ENCODE measurements at places on chromosomes 3 and 15.
A peak's percentile ranks its signal among the peaks of the same experiment; 100 is the strongest.

GRCh38 chr3:40504636-40505430 lies 1.0 kb upstream of the ZNF620 start:
- DNase-seq = no peak

GRCh38 chr15:52251144-52251860 lies 44.3 kb downstream of the MYO5C start:
- DNase-seq = no peak

GRCh38 chr3:47005212-47006144 lies 26.0 kb downstream of the NBEAL2 start:
- DNase-seq = no peak

DNA sequence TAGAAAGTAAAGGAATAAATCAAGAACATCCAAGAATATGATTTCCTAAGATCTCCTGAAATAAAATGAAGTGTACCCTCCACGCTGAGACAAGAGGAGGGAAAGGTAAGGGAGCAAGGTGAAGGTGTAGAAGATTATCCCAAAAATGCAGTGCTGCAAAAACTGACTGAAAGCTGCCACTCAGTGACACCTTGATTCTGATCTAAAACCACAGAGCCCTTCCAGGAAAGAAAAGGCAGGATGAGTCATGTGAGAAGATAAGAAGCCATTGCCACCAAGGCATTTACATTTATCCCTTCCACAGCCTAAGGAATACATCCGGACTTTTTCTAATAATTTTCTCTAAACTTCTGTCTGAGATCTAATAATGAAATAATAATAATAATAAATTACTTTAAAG lies 49.9 kb downstream of the IGSF11 start:
- no peak for DNase-seq

GRCh38 chr3:137174514-137174913 lies 216.7 kb downstream of the IL20RB start:
- DNase-seq = no peak

DNA sequence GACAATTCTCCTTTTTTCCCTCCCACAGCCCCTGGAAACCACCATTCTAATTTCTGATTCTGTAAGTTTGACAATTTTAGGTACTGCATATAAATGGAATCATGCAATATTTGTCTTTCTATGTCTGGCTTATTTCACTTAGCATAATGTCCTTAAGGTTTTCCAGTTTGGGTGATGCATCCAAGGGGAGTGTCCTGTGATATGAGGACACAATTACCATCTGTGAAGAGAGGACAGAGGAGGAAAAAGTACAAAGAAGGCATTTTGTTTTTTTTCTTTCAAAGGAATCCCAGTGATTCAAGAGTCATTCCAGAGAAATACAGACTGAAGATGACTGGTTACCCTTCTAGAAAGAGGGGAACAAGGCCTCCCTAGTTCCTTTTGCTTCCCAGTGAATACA lies 514.7 kb upstream of the TGFBR2 start:
- DNase-seq = no peak

DNA sequence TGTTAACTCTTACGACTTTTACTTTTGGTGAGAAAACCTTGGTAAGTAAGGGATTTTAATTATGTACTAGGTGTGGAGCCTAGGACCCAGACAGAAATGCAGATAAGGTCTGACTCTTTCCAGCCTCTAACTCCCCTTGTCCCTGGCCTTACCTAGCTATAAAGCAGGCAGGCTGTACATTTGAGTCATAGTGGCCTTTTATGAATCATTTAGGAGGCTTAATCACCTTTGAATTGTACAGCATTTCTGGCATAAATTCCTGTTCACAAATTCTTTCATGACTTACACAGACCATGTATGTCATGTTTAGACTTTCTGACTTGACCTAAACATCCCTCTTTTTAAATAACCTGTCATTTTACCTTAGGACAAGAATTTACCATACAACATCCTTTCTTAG lies 47.4 kb downstream of the CHCHD4 start:
- no peak for DNase-seq

- DNase-seq = peak; percentile 44
Observed at GRCh38 chr15:85687329-85687728, 107.4 kb downstream of the KLHL25 start.

DNA sequence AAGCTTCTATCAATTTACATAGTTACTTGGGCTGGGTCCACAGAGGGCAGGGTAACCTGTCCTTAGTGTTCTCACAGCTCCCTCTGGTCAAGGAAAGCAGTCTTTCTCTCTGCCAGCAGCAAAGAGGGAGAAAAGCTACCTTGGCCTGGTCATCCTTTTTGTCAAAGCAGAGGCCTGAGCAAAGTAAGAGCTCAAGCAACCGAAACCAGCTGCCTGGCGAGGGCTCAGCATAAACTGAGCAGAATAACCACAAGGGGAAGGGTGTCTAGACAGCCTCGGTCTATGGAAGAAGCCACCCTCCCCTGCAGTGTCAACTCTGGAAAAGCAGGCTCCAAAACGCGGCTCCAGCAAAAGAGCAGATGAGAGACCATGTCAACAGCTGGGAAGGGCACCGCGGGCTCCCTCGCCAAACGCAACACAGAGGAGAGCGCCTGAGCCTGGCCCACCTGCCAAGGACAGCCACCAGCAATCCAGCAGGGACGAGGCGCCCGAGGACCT lies 17.4 kb downstream of the LRIG1 start:
- no peak for DNase-seq

- peak; percentile 27 for DNase-seq
Observed at GRCh38 chr3:139434764-139435307, 41.5 kb downstream of the RBP2 start.

GRCh38 chr3:66808891-66809594 lies 189.1 kb upstream of the KBTBD8 start:
- peak; percentile 7 for DNase-seq

DNA sequence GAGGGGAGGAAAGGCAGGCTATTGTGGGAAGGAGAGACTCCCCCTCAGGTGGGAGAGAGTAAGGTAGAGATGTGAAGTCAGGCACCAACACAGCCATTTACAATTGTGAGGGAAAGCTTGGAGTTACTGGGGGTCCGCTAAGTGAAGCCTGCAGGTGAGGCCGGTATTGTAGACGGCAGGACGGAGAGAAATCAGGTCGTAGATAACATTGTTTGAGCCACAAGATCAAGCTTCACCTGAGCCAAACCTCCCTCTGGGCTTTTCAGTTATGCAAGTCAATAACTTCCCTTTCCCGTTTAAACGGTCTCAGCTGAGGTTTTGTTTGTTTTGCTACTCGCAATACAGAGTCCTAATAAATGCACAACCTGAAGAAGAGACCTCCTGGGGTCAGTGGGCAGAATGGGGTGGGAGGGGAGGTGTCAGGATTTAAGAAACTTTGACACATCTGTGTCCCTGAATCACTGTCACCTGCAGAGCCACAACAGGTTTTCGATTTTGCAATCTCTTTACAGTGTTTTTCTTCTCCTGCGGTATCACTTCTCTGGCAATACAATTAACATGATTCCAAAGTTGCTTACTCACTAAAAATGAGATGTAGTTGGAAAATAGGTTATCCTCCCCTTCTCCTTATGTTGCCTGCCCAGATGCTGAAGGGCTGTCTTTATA lies 72.0 kb upstream of the GLCE start:
- DNase-seq = no peak

- DNase-seq = no peak
Observed at GRCh38 chr3:55175423-55175822, 247.6 kb upstream of the LRTM1 start.

DNA sequence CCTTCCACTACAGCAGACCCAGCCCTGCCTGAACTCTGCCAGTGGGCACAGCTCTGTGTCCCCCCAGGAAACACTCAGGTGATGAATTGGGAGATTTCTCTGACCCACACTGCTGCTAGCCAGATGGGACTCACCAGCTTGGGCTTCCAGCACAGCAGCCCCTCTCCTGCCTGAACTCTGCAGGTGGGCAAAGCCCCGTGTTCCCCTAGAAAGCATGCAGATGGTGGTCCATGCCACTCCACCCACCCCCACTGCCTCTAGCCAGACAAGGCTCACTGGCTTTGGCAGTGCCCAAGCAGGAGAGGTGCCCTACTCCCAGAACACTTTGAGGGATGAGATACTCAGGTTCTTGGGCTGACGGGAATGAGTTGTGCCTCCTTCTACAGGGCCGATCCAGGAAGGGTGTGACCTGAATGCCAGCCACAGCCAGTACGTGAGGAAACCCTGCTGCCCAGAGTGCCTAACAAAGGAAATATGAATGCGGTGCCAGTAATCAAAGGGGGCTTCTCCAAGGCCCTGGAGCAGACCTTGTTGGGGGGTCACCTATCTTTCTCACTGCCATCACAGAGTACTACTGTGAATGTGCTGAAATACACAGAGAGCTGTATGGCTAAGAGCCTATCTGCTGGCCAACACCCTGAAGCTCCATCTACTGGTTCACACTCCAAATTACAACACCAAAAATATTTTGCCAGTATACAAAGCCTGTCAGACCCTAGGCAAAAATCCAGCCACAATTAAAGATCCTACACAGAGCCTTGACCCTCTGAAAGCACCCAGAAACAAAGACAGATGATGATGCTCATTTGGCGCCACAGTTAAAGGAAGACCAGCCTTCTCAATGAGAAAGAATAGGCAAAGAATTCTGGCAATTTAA lies 61.9 kb downstream of the BTLA start:
- DNase-seq = peak; percentile 53

DNA sequence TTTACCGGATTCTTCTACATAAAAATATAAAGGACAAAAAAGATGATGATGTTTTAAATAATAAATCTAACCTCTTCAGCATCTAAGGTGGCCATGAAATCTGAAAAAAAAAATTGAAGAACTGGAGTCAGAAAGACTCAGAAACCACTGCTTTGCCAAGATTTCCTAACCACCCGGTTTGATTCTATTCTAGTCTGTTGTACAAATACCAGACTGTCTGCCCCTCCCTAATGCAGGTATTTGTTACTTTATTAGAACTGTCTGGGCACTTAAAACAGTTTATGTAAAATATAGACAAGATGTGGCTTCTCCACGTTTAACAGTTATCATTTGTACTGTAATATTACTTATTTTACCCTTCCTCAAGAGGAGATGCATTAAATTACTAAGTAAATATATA lies 48.8 kb downstream of the UACA start:
- DNase-seq = no peak

- peak; percentile 90 for DNase-seq
Observed at GRCh38 chr15:69755551-69756310, 303.1 kb downstream of the RPLP1 start.

DNA sequence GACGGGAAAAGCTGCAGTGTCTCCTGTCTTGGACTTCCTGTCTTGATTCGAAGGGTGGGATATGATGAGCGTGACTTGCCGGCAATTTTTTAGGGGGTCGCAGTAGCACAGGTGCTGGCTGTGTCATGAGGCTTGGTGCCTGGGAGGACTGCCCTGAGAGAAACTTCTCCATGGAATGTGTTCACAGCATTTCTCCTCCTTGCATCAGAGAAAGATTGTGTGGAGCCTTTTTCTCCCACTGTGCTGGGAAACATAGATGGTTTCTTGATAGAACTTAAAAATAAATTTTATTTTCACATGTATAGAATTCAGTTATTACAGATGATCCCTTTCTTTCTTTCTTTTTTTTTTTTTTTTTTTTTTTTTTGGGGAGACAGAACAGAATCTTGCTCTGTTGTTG lies 121.4 kb downstream of the KLHL25 start:
- DNase-seq = no peak

GRCh38 chr3:112187300-112187699 lies 54.3 kb upstream of the GCSAM start:
- DNase-seq = no peak

DNA sequence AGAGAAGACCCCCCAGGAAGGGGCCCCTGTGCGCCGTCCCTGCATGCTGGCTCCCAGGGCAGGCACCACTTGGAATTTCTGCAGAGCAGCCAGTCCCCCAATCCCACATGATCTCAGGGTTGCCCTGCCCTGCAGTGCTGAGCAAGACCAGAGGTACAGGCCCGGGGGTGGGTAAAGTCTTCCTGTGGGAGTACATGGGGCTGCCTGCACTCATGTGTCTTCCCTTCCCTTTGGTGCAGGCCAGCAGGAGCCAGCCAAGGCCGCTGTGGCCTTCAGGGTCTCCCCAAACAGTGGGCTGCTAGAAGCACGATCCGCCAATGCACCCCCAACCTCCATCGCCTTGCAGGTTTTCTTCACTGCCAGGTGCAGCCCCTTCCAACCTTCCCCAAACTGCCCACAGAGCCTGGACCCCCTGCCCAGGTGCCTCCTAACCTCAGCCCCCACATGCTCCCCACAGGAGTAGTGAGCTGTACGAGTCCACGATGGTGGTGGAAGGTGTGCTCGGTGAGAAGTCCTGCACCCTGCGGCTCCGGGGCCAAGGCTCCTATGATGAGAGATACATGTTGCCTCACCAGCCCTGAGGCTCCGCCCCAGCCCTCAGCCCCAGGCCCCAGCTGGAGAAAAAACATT lies 15.0 kb downstream of the ACAA1 start:
- DNase-seq = no peak

DNA sequence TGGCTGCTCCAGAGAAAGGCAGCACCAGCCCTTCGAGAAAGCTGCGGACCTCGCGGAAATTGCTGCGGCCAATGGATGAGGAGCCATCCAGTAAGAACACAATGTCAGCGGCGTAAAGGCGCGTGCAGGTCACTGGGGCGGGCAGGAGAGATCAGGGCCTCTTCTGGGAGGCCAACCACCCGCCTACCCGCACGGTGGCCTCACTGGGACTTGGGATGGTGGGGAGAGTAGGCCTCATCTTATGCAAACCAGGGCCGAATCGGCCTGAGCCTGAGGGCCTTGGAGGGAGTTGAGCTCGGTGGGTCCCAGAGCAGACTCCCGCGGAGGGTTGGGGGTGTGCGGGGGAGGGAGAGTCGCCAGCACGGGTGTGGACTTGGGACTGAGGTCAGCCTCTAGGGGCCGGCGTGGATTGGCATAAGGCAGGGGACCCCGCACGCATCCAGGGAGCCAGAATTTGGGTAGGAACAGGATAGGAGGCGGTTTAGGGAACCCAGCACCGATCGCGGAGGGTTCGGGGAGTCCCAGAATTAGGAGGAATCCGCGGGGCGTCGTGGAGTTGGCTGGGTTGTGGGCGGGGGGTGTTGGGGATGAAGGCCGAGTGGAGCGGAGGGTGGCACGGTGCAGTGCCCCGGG lies 596 bp downstream of the COL7A1 start:
- no peak for DNase-seq

GRCh38 chr3:158492685-158493084 lies 78.3 kb upstream of the MLF1 start:
- DNase-seq = no peak

DNA sequence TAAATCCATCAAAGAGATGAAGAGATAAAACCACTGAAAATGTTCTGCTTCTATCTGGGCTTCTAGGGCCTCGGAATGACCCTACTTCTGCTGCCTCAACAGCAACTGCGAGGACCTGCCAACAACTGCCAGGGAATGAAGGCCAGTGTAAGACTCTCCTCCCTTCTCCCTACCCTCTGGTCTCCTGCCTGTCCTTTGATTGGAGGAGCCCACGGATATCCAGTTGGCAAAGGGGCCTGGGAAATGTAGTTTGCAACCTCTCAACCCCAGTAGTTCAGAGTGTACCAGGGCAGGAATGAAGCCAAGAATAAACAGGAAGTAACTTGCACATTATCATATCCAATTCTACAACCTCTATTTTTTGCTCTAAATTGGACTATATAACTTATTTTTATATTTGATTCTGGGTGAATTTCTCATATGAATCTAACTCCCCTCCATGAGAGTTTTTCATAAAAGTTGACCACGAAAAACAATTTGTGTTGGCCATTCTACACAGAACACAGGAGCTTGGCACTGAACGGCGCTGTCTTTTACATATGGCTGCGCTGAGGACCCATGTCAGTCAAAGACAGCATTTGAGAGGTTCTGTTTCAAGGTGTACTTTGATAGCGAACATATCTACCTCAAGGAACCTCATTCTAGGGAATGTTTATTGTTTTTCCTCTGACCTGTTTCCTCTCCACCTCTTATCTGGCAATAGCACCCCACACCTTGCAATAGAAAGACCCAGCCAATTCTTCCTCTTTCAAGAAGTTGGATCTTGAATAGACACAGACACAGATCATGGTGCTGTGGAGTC lies 91.1 kb upstream of the RNF7 start:
- peak; percentile 86 for DNase-seq
